ENCODE measurements at places on chromosomes 6 and 20.

DNA sequence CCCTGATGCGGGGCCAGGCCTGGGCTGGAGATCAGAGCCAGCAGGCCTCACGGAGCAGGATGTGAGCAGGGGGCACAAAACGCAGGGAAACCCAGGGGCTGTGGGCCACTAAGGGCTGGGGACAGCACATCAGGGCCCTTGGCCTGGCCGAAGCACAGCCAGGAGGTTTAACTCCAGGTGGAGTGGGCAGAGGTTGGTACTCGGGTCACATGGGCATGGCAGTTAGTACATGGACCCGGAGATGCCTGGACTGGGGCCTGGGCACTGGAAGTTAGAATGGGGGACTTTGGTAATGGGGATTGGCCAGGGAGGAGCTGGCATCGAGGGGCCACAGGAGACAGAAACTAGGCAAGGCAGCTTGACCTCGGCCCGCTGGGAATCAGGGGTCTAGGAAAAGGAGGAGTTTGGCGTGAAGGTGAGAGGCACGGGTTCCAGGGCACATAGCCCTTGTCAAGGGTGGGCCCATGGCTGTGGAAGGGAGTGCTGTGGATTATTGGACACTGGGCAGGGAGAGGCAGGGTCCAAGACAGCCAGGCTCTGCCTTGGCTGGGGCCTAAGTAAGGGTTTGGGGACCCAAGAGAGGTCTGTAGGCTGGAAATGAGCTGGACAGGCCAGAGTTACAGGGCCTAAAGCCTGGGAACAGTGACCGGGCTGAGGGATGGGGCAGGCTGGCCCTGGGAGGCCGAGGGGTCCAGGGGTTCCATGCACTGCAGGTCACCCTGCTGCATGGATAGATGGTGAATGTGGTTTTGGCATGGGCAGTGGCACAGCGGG, 41.6 kb upstream of the CD93 start:
- DNase-seq = no peak

DNA sequence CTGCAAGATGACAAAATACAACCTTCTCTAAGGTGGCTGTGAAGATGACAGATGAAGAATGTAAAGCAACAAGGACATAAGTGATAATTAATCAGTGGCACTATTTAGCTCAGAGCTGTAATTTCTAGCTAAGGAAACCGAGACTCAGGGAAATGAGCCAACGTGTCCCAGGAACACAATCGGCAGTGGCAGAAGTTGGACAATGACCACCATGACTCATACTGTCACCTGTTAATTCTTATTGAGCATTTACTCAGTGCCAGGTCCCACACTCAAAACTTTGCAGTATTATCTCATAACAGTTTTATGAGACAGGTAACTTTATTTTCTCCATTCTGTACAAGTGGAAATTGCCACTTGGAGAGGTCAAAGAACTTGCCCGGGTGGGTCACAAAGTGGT, 55.8 kb downstream of the LAMA4 start:
- no peak for DNase-seq

DNA sequence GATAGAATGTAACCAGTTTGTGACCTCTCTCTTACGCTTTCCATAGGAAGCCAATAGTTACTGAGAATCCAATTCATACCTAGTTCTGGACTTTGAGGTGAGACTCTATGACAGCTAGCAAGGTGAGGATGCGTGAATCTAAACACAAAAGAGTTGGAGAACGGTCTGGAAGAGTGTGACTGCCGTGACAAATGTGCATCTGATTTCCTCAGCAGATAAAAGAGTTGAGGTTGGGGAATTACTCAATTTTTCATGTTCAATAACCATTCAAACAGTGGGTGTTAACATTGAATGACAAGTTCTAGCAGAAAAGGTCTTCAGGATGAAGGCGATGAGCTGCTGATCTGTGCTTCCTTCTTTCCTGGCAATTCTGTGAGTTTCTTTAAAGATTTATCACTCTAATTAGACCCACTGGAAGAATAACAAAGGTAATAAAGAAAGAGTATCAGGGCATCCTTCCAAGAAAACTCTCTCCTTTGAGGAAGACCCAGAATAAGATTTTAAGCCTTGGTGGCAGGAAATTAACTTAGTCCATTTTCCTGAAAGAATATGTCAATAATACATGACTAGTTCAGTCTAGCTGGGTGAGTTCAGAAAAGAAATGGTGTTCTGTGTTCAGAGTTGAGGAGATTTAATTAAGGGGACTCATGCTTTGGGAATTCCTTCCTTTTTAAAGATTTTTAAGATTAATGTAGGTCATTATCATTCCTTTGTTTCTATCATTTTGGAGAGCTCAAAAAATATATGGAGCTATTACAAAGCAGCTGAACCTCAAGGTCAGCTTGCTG, 24.5 kb downstream of the KIF3B start:
- DNase-seq = no peak

- no peak for DNase-seq
Measured at GRCh38 chr6:3865463-3865862, 16.3 kb downstream of the FAM50B start.

DNA sequence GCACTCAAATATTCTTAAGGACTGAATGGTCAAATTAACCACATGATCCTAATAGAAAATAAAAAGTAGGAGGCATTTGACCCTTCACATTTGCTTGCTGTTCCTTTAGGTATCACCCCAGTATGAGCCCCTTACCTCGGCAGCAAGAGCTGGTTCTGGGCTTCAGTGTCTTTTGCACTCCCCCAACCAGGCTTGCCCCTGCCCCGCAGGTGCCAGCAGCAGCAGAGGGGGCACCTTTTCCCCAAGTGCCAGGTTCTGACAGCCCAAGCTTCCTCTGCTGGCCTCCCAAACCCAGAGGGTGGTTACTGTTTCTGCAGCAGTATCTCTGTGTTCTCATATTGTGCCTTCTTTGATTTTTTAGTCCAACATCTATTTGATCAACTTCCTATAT, 23.2 kb downstream of the UBE2V1 start:
- no peak for DNase-seq

DNA sequence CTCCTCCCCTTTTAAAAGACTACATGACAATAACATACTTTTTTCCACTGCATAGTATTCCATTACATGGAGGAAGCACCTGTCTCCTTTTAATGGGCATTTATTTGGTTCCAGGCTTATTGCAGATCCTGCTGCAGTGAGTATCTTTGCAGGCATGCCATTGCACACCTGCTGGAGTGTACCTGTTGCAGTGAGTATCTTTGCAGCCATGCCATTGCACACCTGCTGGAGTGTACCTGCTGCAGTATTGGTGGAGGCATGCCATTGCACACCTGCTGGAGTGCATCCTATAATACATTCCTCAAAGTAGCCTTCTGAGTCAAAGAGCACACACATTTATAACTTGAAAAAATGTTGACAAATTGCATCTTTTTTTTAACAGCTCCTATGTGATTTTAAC, 1.6 kb downstream of the BFSP1 start:
- no peak for DNase-seq

DNA sequence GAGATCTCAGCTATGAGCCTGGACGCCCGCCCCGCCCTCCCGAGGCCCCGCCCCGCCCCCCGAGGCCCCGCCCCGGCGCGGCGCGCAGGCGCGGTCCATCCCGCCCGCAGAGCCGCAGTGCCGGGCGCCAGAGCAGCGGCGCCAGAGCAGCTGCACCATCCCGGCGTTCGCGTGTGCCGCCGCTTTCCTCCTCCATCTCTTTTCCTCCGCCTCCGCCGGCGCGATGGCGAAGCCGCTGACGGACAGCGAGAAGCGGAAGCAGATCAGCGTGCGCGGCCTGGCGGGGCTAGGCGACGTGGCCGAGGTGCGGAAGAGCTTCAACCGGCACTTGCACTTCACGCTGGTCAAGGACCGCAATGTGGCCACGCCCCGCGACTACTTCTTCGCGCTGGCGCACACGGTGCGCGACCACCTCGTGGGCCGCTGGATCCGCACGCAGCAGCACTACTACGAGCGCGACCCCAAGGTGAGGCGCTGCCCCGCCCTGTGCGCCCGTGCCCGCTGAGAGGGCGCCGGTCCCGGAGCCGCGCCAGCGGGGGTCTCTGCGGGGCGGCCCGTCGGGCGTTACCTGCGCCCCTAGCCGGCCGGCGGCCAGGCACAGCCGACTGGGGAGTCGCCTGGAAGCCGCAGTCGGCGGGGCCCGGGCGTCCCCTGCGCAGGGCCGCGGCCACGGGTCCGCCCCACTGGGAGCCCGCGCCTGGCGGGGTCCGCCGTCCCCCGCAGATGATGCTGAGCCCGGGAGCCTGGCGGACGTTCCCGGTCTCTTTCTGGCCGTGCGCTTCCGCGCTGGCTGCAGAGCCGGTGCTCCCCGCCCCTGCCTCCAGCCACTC, at the start of gene PYGB:
PYGB (plus strand) TSS at position 130 of the 830 bp plus-strand sequence; CDS start at position 224, 94 bp downstream.
- DNase-seq = peak; percentile 71

- no peak for DNase-seq
Measured at GRCh38 chr6:35955071-35955470, 34.2 kb upstream of the SRPK1 start.

DNA sequence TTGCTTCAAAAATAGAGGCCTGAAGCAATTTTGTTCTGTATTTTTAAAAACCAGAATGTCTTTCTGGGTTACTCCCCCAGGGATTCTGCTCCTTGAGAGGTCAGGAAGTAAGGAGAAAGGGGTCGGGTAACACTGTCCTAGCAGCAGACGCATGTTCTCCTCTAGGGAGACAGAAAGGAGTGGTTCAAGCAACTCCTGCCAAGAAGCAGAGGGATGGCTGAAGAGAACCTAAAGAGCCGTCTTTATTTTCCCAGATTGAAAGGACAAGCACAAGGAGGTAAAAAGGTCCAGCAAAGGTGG, 58.0 kb upstream of the SLC4A11 start:
- DNase-seq = no peak

DNA sequence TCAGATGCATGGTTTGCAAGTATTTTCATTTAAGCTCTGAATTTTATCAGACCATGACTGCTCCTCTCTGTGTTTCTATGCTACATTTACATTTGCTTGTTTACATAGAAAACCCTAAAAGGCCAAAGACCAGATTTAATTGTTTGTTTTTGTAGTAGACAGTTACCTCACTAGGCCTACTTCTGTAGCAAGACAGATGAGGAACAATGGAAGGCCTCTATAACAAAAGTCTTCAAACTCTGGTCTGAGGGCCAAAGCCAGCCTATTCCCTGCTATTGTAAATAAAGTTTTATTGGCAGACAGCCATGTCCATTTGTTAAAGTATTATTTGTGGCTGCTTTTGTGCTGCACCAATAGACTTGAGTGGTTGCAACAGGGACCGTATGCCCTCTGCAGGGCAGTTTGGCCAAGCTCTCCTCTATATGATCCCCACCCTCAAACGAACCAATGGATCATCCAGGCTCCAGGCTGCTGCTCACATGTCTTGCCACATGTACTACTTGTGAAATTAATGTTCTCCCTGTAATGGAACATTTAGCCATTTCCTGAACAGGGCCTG, 182.0 kb downstream of the DOK5 start:
- DNase-seq = no peak

GRCh38 chr6:40804905-40805304, 217.7 kb upstream of the LRFN2 start:
- no peak for DNase-seq

DNA sequence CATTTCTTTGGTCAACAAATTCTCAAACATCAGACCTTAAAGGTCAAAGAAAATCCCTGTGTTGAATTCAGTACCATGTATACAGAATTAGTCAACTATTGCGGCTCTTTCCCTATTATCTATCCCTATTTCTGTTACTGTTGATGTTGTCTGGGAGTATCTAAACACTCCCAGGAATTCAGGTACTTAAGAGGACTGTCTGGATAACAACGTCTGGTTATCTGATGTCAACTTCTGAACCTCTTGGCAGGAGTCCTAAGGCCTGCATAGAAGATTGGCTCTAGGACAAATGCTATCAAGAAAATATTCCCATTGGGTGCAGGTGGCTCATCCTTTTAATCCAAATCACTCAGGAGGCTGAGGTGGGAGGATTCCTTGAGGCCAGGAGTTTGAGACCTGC, 255.6 kb downstream of the KHDC1L start:
- DNase-seq = no peak

DNA sequence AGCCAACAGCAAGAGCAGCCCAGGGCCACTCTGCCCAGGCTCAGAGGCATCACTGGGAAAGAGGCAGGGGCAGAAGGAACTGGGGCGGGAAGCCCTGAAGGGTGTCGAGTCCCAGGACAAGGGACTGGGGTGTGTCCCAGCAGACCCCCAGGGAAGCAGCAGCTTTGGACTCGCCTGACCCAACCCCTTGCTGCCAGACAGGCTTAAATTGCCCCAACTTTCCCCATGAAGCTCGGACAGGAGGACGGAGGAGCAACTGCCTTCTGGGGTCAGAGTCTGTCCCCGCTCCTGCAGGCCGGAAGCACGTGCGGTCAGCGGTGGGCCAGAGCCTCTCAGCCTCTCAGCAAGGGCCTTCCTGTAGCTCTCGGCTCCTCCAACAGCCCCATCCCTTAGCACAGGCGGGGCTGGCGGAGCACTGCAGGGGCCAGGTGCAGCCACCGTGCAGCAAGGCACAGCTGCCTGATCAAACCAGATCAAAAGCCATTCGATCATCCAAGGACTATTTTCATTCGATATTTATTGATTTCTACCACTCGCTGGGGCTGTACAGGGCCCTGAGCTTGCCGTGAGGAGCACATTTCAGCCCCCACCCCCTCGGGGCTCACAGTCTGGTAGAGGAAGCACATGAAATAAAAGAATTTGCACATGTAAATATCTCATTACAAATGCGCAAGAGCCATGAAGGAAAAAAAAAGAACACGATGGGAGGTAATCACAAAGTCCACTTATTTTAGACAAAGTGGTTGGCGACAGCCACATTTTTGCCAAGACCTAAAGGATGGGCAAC, 31.8 kb upstream of the STX16 start:
- no peak for DNase-seq

DNA sequence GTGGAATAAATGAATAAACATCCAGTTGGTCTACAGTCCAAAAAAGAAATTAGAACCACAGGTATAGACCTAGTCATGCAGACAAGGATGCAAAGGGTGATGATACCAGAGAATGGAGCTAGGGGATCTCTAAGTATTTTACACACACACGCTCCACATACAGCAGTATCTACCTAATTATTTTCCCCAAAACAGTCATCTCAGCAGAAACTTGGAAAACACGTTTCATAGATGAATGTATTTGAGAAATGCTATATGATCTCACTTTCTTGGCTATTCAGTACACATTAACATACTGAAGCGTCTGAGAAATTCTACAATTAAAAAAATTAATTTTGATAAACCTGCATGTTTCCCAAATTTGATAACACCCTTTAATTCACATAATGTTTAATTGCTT, 155.3 kb downstream of the MTFR2 start:
- DNase-seq = no peak

- no peak for DNase-seq
Measured at GRCh38 chr6:112606656-112607435, 259.7 kb downstream of the RFPL4B start.

GRCh38 chr20:62887860-62888239, 26.2 kb upstream of the TCFL5 start:
- no peak for DNase-seq
